Lower leg skin (tissue), 4 donors: ENCODE measurements at places on chromosomes 1 and 21.

DNA sequence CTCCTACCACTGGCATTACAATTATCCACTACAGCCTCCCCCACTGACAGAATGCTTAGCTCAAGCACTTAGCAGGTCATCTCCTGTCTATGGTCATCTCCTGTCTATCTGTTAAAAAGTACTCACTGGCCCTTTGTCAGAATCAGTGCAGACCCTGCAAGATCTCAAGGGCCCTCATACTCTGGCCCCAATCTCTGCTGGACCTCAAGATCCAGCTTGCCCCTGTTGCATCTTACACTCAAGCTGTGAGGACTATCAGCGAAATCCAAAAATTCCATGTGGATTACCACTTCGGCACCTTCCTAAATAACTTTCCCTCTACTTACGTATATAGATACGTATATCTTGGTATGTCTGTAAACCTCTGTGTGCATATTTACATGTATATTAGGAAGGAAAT lies 101.6 kb downstream of the VAV3 start:
- no peak for DNase-seq

DNA sequence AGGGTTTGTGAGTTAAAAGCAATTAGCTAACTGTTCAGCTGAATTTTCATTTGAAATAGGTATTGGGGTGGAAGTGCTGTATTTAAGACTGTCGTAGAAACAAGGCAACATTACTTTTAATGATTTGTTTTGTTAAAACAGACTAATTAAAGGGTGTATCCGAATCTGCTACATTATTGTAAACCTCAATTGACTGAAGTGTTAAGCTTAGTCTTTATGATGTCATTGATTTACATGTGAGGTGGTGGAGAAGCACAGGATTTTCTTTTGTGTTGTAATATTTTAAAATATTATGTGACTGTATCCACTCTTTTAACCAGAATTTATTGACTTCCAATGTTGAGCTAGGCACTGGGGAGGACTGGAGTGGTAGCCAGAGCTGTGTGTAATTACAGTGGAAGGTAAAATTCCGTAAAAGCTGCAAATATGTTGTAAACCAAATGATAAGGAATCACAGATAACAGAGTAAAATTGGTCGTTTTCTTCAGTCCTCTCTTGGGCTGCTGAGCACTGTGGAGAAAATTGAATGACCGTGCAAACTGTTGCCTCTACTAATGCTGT lies 1.6 kb downstream of the HOOK1 start:
- DNase-seq = no peak

GRCh38 chr1:172517081-172517480 lies 15.9 kb upstream of the SUCO start:
- no peak for DNase-seq

- DNase-seq = no peak
Observed at GRCh38 chr1:111843177-111843576, 87.5 kb downstream of the DDX20 start.

- DNase-seq = no peak
Observed at GRCh38 chr1:74964508-74965102, 169.6 kb upstream of the LHX8 start.

DNA sequence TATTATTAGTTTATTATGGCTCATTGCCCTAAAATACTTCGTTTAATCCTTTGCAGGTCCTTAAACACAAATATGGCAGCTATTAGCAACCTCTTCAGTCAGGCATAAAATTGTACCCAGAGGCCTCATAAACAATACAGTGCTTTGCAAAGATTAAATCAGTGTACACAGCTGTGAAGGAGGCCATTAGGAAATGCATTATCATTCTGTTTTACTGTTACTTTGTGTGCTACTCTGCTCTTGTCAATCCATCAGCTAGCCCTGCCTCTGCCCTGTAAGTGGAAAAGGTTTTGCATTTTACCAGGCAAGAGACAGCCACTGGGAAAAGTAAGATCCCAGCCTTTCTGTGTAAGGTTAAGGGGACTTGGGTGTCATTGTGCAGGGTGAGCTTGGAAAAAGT lies 415.7 kb upstream of the DAB1 start:
- no peak for DNase-seq

- DNase-seq = no peak
Observed at GRCh38 chr1:209260136-209260535, 323.4 kb upstream of the CAMK1G start.

DNA sequence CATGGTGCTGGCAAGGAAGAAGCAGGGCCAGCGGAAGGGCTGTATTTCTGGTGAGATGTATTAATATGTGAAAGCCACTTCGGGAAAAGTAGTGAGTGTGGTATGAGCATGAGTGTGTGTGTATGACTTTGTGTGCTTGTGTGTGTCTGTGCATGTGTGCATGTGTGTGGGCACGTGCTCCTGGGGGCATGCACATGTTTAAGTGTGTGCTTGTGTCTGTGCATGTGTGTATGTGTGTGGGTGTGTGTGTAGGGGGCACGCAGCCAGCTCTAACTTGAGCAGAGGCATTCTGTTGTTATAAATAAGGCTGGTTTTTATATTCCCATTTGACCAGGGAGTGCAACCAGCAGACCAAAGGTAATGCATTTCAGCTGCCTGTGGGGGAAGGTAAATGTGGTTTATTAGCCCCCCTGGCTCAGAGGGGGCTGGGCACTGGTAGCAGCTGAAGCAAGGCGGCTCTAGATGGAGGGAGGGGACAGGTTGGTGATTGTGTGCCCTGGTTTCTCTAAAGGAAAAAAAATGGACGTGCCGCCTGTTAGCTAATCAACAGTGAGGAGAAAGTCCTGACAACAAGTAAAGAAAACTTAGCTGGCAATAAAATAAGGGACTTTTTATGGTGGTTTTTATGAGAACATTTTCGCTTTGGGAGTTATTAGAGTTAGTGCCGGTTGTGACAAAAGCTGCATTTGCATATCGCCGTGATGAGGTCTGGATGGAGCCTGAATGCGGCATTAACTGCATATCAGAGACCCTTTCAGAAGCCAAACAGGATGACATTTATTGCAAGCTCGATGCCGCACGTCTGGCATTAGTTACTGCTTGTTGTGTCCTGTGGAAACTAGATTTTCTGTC lies 180.1 kb downstream of the CAMTA1 start:
- DNase-seq = no peak

- DNase-seq = no peak
Observed at GRCh38 chr1:44419901-44420300, 14.8 kb downstream of the RNF220 start.

DNA sequence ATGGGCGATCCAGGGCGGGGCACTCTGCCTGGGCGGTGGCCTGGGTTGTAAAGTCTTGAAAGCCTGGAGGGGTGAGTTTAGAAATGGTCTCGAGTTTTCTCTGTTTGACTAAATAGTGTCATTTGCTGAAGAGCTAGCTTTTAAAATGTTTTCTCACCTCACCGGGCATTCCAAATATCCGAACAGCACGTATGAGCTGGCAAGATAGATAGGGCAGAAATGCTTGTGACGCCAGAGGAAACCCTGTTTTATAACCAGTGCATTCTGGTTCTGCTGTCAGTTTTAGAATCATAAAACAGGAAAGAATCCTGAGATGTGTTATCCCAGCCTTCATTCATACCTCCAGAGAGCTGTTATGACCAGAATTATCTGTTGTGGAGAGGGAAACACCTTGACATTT lies 725 bp downstream of the RTCA start:
- no peak for DNase-seq

DNA sequence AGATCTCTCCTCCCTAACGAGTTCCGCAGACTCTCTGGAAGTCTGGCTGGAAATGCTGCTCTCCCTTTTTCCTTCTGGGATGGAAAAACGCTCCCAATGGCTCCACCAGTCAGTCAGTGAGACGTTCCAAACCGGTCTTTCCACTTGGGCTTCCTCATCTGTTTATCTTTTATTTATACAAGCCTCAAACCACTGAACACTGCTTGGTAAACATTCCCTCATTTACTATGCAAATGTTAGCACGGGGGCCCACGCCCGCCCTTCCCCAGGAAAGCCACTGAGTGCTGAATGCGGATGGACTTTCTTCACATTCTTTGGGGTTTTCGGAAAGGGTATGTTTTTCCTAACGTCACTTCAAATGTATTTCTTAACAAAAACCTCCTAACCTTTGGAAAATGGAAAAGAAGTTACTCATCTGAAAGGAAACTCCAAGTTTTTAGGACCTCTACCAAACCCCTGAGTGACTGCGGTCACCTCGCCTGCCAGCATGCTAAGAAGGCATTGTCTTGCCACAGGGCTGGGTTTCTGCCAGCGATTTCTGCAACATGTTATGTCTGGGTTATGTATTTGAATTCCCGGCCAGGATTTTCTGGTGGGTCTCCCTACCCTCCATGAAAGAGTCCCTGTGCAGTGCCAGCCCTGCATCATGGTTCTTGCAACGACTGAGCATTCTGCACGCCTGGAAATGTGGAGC lies 14.0 kb upstream of the UMODL1 start:
- DNase-seq = no peak

- no peak for DNase-seq
Observed at GRCh38 chr1:227273557-227273956, 44.7 kb downstream of the CDC42BPA start.

- no peak for DNase-seq
Observed at GRCh38 chr1:22388671-22389450, 62.8 kb upstream of the ZBTB40 start.

DNA sequence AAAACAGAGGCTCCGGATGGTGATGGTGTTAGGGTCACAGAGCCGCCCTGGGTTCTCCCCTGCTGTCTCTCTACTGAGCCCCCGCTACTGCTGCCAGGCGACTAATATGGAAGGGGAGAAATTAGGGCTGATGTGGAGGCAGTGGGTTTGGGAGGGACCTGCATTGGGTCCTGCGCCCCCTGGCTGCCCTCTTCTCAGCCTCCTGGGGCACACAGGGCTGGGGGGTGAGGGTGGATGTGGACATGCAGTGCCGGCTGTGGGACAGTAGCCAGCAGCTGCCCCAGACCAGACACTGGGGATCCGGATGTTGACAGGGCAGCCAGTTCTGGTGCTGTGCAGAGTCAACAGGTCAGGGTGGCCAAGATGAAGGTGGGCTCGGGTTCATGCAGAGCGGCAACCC lies 1.5 kb upstream of the CLCNKB start:
- DNase-seq = no peak

DNA sequence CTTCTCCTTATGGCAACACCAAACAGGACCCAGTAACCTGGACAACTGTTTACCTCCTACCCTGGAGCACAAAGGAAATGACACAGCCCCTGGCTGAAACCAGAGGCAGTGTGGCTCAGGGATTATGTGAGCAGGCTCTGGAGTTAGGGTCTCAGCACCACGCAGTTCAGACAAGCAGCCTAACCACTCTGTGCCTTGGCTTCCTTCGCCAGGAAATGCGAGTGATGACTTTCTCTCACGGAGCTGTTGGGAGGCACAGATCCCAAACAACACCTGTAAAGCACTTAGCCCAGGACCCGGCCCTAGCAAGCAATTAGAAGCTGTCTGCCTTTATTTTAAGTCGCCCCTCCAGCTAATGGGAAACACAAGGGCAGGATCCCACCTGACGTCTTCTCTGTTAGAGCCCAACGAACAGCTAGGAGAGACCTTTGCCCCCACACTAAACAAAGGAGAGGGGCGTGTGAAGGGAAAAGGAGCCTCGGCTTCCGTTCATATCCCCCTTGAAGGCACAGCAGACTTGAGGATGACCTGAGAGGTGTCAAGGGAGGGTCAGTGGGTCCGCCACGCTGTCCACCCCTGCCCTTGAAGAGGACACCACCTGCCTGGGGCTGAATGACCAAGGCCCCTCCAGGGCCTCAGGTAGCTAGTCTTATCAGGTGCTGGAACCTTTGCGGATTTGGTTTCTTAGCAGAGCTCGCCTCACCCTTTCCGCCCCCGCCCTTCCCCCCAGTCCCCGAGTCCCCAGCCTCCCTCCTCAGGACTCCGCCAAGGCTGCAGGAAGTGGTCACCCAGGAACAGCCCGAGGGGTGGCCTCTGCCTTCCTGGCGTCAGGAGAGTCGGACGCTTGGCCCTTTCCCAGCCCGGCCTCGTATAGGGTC lies 860 bp downstream of the TMEM63A start:
- peak; percentile 89 for DNase-seq

DNA sequence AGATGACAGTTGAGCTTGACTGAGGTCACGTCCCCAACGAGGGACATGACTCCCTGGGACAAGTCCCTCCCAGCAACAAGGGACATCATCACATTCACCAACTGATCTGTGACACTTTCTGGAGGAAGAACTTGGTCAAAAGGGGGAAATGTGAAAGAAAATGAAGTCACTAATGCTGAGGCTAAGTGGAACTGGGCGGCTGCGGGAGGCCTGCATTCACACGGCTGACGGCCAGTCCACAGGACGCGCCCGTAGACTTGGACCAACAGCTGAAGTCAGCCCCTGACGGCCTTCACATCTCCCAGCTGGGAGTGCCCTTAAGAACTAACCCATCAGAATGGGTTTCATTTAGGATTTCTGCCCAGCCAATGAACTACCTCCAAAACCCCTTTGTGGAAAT lies 26.6 kb downstream of the POFUT2 start:
- DNase-seq = no peak

- DNase-seq = peak; percentile 78
Observed at GRCh38 chr1:234602334-234603220, 7.4 kb downstream of the IRF2BP2 start.

GRCh38 chr1:10325521-10325920 lies 73.3 kb upstream of the PGD start:
- no peak for DNase-seq

GRCh38 chr1:156445789-156446263 lies 54.7 kb downstream of the MEF2D start:
- DNase-seq = peak; percentile 70

DNA sequence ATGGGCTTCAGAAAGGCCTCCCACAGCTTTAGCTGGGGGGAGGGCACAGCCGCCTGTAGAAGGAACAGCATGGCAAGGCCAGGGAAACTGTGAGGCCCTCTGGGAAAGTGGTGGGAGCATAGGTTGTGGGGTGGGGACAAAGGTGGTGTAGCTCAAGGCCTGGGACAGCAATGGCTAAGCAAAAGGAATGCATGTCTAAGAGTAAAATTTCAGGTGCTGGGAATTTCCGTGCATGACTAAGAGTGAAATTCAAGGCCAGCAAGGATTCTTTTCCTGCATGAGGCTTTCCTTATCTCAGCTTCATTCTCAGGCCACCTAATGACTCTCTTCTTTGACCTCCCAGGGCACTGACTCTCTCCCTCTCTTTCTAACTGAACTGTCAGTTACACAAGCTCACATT lies 86.5 kb upstream of the WNT4 start:
- DNase-seq = no peak

- no peak for DNase-seq
Observed at GRCh38 chr1:8239306-8240023, 78.4 kb upstream of the SLC45A1 start.

GRCh38 chr1:246760422-246761347 lies 36.5 kb downstream of the SCCPDH start:
- DNase-seq = no peak

- no peak for DNase-seq
Observed at GRCh38 chr1:114318961-114319360, 165.3 kb upstream of the SYT6 start.
